ENCODE measurements at places on chromosomes 11 and 22.

DNA sequence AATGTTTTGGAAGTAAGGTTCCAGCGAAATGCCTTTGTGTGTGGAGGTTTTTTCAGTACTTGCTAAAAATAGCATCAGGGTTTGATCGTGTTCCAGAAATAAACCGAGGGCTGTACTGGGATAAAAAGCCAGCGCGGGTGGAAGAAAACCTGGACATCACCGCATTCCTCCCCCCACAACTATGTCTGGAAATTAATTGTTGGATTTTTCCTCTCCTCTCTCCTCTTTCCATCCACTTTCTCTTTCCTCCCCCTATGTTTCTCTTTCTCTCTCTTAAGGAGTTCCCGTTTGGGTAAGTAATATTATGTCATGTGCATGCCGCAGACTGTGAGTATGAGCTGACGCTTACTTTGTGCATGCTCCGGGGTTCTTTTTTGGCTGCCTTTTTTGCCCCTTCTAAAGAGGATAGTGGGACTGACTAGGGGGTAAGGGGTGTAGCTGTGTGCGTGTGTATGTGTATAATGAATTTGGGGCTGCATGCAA, 104.2 kb upstream of the HSD17B12 start:
- no peak for DNase-seq

GRCh38 chr11:11252403-11252802, 100.6 kb downstream of the CSNK2A3 start:
- DNase-seq: no peak

DNA sequence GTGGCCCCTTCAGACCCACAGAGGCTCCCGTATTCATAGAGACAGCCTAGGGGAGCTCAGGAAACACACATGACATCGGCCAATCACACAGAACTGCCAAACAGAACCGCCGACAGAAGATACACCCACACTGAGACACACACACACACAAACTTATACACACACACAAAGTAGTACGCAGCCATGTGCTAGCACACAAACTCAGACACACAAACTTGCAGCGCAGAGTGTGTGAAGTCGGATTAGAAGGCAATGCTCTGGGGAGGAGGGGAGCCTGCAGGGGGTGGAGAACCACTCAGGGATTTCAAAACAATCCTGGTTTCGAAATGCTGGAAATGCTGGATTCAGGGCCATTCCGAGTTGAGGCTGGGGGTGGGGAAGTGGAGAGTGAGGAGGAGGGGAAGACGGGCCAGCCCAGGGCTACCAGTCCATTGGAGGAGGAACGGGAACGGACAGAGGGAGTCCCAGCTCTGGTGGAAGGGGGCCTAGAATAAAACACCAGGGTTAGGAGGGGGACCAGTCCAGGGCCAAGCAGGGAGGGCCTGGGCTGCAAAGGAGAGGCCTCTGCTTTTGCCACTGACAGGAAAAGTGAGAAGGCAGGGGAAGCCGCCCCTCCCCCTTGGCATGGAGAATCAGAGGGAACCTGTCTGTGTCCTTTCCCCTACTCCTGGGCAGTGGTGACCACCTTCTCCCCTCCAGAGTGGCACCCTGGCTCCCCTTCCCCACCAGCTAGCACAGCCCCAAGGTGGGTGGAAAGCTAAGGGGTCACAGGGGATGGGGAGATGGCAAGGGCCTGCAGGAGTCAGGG, 4.4 kb downstream of the BCL9L start:
- DNase-seq: no peak

DNA sequence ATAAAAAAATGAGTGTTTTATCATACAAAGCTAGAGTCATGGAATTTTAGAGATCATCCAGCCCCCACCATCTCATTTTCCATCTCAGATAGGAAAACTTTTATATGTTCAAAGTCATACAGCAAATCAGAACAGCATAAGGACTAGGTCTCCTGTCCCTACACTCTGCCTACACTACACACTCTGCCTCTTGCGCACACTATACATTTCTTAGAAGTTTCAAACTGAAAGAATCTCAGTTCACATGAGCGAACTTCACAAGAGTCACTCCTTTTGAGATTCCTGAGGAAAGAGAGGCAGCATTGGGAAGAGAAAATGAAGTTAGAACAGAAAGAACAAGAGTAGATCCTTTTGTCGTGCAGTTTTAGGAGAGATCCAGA, 36.5 kb downstream of the ART5 start:
- DNase-seq: no peak

GRCh38 chr11:61056981-61057380, 45.3 kb upstream of the CD5 start:
- no peak for DNase-seq

Data from Panc1 (cell line).